ENCODE measurements at places on chromosomes 3 and 15.

GRCh38 chr15:68317281-68318007, 39.9 kb downstream of the FEM1B start:
- no peak for DNase-seq

DNA sequence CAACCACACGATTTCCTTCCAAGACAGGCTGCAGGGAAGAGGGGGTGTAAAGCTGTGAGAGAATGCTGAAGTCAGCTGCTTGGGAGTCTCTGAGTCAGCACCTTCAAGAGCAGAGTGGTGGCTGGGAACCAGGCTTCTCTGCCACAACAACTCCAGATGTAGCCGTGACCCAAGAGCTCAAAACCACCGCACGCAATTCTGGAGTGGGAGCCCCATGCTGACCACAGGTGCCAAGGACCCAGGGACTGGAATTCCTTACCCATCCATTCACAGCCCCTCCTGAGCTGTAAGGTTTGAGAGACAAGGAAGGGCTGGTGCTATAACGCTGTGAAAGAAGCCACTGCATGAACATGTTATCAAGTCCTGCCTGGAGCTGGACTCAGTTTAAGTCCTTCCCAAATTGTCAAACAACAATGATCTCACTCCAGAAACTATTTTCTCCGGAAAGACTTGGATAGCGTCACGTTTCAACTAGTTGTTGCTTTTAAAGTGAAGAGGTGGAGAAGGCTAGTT, 61.4 kb downstream of the UMPS start:
- DNase-seq: no peak

GRCh38 chr3:20405744-20406143, 219.7 kb upstream of the SGO1 start:
- no peak for DNase-seq

DNA sequence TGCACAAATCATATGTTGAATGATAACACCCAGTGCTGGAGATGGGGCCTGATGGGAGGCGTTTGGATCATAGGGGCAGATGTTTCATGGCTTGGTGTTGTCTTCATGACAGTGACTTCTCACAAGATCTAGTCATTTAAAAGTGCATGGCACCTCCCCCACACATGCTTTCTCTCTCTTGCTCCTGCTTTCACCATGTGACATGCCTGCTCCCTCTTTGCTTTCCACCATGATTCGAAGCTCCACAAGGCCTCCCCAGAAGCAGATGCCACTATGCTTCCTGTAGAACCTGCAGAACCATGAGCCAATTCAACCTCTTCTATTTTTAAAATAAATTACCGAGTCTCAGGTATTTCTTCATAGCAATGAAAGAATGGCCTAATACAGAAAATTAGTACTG, 17.8 kb upstream of the SH3BP5 start:
- DNase-seq: no peak

DNA sequence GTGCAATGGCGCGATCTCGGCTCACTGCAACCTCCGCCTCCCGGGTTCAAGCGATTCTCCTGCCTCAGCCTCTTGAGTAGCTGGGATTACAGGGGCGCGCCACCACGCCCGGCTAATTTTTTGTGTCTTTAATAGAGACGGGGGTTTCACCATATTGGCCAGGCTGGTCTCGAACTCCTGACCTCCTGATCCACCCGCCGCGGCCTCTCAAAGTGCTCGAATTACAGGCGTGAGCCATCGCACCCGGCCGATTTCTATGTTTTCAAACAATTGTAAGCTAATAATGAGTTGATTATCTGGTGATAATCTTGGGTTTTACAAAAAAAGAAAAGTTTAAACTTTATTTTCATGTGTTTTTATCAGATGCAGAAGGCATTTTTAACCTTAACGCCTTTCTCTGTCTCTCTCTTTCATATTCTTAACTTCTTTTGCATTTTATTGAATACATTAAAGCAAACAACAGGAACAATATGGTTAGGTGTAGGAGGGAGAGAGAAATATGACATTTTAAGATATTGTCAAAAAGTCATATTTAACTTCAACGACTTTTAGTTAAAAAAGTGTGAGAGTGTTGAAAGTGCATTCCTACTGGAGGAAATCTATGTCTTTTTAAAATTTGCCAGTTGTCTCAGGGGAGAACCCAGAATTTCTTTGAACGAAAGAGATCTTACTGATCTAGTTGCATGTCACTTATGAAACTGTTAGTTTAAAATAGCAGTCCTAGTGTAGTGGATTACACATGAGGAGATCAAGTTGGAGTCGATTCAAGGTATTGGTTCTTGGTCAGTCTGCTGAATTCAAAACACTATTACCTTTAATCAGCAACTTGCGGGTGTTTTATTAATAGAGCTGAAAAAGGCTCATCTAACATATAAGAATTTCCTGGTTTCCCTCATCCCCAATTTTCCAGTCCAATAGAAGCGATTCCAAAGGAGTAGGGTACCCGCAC, 3.4 kb upstream of the MEIS2 start:
- no peak for DNase-seq

DNA sequence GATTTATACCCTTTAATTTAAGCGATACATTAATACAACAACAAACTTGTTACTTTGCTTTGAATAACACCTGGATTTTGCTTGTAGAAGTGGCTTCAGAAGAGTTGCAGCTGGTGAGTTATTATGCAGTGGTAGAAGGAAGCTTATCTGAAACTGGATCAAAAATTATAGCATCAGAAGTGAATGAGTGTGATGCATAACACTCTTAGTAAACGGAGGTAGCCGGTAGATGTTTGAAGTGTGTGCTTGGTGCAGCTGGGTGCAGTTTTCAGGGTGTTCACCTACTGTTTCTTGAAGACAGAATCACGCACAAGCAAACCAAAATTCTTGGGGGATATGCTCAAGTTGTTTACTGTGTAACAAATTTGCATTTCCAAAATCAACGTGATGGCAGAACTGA, 103.1 kb downstream of the MITF start:
- no peak for DNase-seq

GRCh38 chr3:114171677-114172076, 7.2 kb downstream of the DRD3 start:
- DNase-seq: no peak

- no peak for DNase-seq
Measured at GRCh38 chr3:122943828-122944190, 83.8 kb downstream of the SEMA5B start.

- DNase-seq: no peak
Measured at GRCh38 chr3:4084271-4084670, 218.9 kb upstream of the SETMAR start.

- peak; percentile 36 for DNase-seq
Measured at GRCh38 chr3:55305696-55306485, 181.2 kb downstream of the WNT5A start.

GRCh38 chr3:64916937-64917336, 229.1 kb upstream of the ADAMTS9 start:
- DNase-seq: no peak

DNA sequence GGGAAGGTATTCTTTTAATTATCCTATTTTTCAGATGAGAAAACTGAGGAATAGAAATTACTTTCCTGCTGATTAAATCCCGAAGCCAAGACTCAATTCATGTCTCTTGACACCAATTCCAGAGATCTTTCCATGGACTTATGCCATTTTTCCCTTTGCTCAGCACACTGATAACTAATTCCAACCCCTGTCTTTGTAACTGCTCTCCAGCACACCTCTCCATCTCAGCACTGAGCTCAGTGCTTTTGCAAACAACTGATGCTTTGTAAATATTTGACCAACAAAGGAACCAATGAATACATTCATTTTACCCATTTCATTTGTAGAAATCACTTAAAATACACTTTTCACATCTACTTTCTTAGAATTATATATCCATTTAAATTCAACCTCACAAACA, 249.1 kb downstream of the IL5RA start:
- DNase-seq: no peak

DNA sequence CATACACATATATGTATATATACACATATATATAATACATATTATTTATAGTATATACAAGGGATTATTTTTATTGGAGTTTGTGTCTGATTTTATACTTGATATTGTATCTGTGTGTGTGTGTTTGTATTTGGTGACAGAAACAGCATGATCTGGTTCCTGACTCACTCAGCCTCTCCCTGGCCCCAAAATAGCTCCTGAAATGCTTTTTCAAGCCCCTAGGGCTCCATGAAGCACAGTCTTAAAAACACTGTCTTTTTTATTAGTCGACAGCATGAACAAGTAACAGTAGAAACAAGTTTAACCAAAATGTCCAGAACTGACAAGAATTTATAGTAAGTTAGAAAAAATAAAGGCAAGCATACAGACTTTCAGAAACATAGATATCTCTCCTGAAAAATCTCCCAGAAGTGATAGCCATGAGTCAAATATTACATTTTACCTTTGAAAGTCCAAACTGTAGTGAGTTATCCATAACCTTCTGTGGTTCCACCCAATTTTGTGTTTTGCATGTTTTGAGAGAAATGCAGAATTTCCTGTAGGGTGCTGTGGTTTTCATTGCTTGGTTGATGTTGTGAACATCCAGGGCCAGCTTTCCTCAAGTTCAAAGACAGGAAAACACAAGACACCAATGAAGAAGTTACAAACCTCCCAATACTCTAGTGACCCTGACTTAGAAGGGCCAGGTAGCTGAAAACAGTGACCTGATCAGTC, 98.5 kb upstream of the CCDC80 start:
- DNase-seq: no peak

GRCh38 chr15:84880822-84881519, 3.5 kb upstream of the SLC28A1 start:
- no peak for DNase-seq

DNA sequence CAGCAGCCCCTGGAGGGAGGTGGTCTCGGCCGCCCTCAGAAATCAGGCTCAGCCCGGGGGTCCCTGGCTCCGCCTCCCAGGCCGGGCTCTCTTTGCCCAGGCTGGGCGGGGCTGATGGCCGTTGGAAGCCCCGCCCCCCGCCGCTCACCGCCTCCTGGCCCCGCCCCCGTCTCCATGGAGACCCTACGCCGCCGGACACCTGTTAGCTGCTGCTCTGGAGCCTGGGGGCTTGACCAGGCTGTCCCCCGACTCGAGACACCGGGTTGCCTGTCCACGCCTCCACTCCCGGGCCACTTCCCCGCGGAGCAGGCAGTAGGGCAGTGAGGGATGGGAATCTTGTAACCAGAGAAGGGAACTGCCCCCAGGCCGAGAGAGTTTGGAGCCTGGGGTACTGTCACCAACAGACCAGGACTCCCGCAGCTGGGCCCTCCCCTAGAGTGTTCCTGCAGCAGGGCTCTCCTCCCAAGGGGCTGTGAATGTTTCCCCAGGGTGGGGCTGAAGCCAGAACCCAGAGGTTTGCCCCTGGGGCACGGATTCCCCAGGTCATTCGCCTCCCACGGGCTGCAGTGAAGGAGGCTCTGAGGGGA, 27.8 kb upstream of the RPL32 start:
- peak; percentile 28 for DNase-seq

GRCh38 chr3:172836390-172836997, 86.0 kb downstream of the ECT2 start:
- DNase-seq: no peak

DNA sequence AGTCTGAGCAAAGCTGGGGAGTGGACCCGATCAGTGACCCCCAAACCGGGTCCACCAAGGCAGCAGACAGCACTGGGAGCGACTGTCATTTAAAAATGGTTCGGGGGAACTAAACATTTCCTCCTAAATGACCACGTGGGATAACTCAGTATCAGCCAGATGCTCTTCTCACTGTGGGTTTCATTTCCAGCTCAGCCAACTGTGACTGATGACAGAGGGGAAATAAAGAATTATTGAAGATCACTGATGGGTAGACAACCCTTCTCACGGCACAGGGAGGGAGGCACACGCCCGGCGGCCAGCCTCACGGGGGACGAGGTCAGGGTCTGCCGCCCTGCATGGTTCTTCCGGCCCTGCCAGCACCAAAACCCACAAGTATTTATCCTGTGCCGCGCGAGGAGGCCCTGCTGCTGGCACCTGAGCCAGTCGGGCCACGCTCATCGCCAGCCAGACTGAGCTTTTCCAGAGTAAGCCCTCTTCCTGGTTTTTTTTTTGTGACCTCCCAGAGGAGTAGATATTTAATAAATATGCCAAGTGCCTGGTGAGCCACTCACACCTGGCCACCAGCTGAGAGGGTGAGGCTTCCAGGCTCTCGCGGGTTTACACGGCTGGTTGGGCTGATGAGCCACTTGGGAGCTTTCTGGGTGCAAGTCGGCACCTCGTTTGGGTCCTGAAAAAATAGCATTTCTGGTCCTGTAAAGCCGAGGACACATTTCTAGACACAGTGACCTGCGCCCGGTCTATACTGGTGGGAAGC, 6.2 kb downstream of the MELTF start:
- no peak for DNase-seq

- DNase-seq: no peak
Measured at GRCh38 chr3:62809369-62809768, 65.8 kb downstream of the CADPS start.

GRCh38 chr3:123489400-123490004, 40.6 kb upstream of the ADCY5 start:
- DNase-seq: peak; percentile 68

GRCh38 chr3:143633816-143634215, 214.5 kb downstream of the SLC9A9 start:
- no peak for DNase-seq

GRCh38 chr15:99097441-99098410, 7.2 kb upstream of the SYNM start:
- DNase-seq: no peak

DNA sequence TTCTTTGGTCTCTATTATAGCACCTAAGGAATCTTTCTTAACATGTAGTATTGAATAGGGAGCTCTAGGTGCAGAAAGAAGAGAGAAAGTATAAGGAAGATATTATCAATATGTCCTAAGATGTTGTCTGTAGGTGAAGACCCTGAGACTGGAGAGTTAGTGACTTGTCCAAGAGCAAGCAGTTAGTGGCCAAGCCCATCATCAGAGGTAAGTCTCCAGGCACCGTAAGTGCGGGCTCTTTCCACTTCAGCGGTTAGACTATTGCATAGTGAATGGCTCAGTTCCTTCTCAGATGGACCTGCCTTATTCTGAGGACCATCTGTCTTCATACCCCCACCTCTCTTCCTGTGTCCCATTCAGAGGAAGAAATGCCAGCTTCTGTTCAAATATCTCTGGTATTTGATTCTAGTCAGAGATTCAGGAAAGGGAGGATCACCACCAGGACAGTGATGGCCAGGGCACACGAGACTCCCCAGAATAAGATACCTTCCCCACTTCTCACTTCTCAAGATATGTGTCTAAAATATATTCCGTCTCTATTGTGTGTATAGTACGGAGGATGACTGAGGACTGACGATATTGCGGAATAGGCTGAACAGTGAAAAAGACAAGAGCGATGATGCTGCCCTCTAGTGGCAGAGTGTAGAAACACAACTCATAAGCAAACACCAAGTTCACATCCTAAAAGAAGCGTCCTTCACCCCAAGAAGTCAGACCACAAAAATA, 19.1 kb upstream of the ADGRG7 start:
- no peak for DNase-seq
